ENCODE measurements at places on chromosomes 5 and 9.

- DNase-seq = no peak
These were observed 22.9 kb downstream of the KIF2A start for GRCh38 chr5:62328772-62329491.

DNA sequence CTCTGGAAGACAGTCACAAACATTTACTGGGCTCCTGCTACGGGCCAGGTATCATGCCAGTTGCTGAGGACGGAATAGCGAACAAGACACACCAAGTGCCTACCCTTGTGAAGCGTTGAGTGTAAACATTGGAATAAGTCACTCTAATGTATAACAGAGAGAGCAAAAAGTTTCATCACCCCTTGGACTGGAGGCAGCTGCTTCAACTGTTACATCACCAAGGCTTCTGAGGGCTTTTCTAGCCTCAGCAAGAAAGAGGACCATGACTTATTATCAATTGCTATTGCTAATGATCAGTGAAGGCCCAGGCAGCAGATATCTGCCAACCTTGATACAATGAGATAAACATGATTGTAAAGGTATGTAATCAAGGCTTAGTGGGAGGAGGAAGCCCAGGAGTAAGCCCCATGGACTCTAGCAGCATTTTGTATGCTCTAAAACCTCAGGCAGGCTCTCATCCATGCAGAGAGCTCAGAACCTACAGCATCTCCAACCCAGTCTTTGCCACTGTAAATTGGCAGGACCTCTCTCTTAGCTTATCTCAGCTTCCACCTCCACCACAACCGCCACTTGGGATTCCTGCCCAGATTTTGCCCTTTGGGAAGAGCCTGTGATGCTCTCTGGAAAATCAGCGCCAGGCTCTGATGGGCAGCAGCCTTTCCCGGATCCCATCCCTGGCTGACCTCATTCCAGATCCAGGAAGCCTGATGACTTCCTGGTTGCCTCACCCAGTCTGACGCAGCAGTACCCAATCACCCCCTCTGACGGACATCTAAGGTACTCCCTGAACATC, 54.5 kb downstream of the ADAM19 start:
- DNase-seq = no peak

- no peak for DNase-seq
These were observed 78.3 kb upstream of the HSPA9 start for GRCh38 chr5:138653502-138653901.

DNA sequence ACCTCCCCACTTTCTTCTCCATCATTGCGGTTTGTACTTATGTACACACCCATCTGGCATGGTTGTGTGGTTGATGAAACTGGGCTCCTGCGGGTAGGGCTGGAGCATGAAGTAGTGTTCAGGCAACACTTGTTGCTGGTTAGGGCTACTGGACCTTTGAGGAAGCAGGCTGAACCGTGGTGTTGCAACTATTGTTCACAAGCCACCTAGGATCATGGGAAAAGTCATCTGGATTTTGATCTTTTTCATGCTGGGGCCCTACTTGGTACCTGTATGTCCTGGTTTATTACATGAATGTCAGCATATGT, 40.1 kb upstream of the TIFAB start:
- DNase-seq = no peak

DNA sequence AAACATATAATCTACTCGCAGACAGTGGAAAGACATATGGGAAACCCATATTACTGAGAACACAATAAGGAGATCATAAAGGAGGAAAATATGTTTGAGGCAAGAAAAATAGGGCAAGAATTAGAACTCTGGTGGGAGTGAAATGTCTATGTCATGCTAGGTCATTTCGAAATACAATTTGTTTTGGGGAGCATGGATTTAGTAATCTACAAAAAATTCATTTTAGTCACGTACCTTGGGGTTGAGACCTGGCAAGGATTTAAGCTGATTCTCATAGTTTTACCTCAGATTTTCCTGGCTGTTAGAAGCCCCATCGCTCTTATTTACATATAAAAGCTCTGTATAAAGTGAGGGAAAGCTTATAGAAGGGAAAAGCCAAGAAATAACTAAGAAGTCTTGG, 11.5 kb upstream of the CSNK1G3 start:
- no peak for DNase-seq

DNA sequence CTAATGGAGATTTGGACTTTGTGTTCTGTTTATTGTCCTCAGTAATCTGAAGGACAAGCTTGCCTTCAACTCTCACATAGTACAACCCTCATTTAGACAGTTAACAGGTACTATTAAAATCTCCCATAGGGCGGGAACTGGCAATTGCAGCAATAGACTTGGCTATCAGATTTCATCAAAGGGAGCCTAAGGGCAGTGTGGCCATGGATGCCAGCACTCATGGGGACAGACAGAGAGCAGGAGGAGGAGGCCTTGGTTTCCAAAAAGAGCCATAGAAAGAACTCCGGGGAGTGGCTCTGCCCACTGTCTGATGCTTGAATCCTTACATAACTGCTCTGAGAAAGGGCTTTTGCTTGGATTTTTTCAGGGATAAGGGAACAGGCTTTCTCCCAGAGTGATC, 6.8 kb downstream of the SLC36A1 start:
- no peak for DNase-seq

DNA sequence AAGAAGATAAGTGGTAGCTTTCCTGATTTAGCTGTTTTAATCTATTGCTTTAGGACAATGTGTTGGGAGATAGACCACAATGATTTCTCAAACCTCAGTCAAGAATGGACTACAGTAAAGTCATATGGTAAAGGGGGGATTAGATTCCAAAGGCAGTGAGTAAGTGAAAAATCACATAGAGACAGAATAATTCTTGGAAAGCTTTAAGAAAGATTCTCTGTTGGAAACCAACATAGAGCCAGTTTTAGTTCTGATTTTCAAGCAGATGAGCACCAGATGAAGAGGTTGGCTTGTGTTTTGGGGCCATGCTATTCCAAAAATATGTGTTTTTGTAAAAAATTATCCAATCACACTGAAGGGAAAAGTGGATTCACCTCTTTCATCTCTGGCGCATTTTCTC, 256.8 kb upstream of the RPS23 start:
- no peak for DNase-seq

GRCh38 chr5:148924817-148925216, 98.4 kb downstream of the ADRB2 start:
- DNase-seq = no peak

DNA sequence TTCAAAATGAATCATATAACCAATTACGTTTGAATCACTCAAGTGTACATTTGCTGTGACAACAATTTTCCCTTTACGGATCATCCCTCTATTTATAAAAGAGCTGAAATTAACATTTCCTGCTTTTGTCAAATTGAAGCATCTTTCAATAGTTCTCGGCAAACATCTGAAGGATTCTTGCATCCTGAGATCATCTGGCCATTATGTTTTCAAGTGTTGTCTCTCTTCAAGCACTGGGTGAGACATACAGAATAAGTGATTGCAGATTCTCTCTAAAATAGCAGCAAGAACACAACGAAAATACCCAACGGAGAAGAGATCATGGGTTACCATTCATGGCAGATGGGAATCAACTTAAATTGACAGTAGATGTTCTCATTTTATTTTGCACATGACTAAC, 283.4 kb upstream of the GRAMD2B start:
- no peak for DNase-seq

DNA sequence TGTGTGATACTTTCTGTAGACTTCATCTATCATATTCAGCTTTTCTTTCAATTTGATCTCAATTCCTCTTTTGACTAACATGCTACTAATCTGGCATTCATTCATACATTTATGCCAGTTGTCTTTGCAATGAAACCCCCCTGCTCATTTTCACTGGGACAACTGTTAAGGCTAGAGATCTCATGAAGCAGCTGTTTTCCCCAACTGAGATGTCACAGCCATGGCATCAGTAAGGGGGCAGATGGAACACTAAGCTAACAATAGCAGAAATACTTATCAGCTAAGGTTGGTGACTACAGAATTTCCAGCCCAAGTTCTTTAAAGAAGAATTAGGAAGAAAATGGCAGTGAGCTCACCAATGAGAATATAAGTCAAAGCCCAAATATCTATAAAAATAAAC, 9.4 kb downstream of the TMED7 start:
- no peak for DNase-seq

DNA sequence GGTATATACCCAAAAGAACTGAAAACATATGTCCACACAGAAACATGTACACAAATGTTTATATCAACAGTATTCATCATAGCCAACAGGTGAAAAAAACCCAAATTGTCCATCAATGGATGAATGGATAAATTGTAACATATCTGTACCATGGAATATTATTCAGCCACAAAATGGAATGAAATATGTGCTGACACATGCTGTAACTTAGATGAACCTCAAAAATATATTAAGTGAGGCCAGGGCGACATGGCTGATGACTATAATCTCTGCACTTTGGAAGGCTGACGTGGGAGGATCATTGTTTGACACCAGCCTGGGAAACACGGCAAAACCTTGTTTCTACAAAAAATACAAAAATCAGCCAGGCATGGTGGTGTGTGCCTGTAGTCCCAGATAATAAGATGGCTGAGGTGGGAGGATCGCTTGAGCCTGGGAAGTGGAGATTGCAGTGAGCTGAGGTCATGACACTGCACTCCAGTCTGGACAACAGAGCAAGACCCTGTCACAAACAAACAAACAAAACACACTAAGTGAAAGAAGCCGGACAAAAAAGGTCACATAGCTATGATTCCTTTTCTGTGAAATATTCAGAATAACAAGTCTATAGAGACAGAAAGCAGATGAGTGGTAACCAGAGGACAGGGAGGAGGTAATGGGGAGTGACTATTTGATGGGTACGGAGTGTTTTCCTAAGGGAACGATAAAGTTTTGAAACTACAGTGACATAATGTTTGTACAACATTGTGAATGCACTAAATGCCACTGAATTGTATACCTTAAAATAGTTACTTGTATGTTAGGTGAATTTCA, 11.4 kb downstream of the KYAT1 start:
- no peak for DNase-seq

- no peak for DNase-seq
These were observed 64.3 kb upstream of the PCA3 start for GRCh38 chr9:76699971-76700370.

DNA sequence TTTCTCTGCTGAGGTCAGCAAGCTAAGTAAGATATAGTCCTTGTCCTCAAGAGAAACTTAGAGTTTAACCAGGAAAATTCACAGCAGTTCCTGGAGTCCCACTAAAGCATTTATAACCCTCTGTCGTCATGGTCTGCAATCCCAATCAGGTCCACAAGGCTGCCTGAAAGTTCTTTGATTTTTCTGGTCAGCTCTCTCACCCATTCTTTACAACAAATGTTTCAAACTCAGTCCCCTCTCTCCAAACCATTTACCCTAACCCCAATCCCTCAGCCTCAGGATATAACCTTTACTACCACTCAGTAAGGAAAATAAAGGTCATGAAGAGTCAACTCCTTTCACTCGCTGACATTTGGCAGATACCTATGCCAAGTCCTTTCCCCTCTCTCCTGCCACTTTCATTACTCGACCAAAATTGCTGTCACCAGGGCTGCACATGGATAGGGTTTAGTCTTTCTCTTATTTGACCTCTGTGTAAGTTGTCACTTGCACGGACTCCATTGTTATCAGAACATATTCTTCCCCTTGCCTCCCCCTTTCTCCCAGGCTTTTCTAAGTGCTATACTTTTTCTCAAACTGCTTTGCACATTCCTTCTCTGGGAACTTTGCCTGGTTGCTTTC, 936.6 kb downstream of the NR2F1-AS1 start:
- DNase-seq = no peak

- DNase-seq = peak; percentile 12
These were observed 68.7 kb upstream of the ZNF618 start for GRCh38 chr9:113807173-113808061.

GRCh38 chr9:105332471-105332870, 88.0 kb downstream of the SLC44A1 start:
- no peak for DNase-seq

DNA sequence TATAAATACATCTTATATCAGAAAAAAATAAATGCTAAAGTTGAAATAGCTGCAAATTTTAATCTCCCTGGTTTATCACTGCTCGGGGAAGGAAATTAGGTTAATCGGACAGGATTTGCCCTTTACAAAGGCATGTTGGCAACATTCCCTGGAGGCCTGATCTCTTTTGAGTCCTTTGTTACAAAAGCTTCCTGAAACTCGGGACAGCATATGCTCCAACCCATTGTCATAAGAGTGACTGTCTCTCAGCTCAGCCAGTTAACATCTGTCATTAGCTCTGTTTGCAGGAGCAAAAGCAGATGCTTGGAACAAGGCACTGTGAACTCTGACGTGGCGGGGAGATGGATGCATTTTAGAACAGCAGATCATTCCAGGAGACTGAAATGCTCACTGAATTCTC, 80.6 kb downstream of the MYO10 start:
- DNase-seq = no peak

- DNase-seq = no peak
These were observed 21.3 kb downstream of the PTTG1 start for GRCh38 chr5:160442824-160443431.

DNA sequence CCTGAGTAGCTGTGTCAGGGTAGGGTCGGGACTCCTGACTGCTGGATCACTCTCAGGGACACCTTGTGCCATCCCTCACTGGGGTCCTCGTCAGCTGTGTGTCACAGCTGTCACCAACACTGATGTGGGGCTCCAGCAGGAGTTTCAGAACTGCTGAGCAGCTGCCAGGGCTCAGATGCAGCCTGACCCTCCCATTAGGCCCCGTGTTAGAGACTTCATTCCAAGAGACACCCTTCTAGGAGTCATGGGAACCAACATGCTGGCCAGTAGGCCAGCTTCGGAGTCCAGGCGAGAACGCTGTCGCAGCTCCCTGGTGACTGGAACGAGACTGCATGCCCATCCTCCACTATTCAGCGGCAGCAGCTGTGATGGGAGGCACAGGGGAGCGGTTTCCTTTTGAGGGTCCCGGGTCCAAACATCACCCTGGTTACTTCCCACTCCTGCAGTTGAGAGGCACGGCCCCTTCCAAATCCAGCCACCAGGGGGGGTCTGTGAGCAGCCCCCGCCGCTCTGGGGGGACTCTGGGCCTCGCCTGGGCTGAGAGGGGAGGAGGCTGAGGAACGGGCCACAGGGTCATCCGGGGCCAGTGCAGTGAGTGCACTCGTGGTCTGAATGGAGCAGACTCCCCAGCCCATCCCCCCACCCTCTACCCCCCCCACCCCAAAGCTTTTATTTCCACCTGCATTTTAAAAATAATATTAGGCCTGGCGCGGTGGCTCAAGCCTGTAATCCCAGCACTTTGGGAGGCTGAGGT, 12.6 kb upstream of the TCF7 start:
- peak; percentile 61 for DNase-seq

GRCh38 chr5:65032250-65032649, 263.5 kb downstream of the CWC27 start:
- DNase-seq = no peak

DNA sequence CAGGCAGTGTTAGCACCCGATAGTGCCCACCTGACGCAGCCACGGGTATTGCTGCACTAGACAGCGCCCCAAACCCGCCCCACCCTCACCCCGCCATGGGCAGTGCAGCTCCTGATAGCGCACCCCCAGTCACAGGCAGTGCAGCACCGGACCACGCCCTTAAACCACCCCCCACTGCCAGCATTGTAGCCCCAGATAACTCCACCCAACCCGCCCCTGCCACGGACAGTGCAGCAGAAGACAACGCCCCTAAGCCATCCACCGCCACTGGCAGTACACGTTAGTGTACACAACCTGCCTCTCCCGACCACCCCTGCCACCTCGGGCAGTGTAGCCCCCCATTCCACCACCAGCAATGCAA, 825 bp upstream of the PCAT7 start:
- no peak for DNase-seq
